Activated effector memory CD4-positive, alpha-beta T cell treated with Interleukin-2 at 50 U/mL for 16 hours (primary cell): ENCODE measurements at places on chromosomes 1 and 21.

DNA sequence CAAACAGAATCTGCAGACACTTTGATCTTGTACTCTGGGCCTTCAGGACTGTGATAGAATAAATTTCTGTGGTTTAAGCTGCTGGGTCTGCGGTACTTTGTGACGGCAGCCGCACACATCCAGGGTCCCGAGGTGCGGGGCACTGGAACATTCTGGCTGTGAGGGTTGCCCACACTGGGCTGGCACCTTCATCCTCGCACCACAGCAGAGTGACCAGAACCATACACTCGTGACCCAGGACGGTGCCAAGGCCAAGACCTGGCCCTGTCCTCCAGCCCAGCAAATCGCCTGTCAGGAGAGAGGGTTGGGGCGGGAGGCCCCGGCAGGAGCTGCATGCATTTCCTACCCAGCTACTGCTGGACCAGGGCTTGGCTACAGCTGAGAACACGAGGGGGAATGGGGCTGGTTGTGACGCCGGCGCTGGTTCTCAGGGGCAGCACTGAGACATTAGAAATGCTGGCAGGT lies 2.6 kb upstream of the FTCD start:
- no peak for DNase-seq

DNA sequence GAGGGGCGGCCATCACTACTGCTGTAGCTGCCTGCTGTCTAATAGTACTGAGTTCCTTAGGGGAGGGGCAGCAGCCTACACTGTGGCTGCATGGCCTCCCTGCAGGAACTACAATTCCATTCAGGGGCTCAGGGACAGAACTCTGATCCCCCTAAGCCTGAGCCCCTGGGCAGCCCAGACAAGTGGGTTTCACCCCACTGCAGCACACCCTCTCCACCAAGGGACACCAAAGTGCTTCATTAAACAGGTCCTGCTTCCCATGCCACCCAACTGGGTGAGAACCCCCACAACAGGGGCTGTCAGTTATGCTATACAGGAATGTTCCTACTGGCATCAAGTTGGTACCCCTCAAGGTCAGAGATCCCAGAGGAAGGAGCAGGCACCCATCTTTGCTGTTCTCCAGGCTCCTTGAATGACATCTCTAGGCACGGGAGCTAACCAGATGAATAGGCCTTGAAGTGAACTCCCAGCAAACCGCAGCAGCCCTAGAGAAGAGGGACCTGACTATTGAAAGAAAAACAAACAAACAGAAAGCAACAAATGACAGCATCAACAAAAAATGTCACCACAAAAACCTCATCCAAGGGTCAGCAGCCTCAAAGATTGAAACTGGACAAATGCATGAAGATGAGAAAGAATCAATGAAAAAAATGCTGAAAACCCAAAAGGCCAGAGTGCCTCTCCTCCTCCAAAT lies 437.4 kb downstream of the NUF2 start:
- DNase-seq = no peak

DNA sequence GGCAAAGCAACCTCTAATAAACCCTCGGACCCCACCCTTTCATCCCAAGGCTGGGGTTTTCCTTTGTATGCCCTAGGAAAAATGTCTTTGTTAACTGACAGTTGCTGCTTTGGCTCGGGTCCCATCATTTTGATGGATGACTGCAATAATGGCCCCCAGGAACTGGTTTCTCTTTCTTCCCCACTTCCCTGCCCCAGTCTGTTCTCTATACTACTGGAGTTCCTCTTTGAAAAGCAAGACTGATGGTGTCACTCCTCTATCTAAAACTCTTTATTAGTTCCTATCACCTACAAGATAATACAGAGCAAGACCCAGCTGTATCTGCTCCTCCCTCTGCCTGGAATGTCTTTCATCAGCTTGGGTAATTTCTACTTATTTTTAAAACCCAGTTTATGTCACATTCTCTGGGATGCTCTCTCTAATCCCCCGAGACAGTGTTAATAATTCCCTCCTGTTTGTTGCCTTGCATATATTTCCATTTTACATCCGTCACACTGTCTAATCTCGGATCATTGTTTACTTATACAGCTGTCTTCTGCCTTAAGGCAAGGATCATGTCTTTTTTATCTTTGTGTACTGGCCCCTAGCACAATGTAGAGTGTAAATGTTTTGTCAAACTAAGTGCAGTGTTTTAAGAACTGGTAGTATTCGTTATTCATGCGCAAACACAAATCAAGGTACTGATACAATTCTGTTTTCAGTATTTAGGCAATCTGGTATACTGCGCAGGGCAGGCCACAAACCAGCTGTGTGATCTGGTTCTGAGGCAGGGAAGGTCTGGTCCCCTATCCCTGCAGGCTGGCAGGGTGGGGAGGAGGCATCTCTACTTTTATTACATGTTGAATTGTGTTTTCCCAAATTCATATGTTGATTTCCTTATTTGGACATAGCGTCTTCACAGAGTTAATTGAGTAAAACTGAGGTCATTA lies 16.1 kb downstream of the SLAMF1 start:
- no peak for DNase-seq

DNA sequence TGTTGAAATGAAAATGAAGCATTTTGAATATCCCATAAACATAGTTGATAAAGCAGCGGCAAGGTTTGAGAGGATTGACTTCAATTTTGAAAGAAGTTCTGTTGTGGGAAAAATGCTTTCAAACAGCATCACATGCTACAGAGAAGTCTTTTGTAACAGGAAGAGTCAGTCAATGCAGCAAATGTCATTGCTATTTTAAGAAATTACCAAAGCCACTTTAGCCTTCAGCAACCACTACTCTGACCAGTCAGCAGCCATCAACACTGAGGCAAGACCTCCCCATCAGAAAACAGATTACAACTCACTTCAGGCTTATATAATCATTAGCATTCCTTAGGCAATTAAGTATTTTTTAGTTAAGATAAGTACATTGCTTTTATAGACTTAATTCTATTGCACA lies 33.8 kb upstream of the FCRL3 start:
- DNase-seq = no peak

GRCh38 chr1:187985897-187986654 lies 1157.3 kb downstream of the PLA2G4A start:
- DNase-seq = no peak

DNA sequence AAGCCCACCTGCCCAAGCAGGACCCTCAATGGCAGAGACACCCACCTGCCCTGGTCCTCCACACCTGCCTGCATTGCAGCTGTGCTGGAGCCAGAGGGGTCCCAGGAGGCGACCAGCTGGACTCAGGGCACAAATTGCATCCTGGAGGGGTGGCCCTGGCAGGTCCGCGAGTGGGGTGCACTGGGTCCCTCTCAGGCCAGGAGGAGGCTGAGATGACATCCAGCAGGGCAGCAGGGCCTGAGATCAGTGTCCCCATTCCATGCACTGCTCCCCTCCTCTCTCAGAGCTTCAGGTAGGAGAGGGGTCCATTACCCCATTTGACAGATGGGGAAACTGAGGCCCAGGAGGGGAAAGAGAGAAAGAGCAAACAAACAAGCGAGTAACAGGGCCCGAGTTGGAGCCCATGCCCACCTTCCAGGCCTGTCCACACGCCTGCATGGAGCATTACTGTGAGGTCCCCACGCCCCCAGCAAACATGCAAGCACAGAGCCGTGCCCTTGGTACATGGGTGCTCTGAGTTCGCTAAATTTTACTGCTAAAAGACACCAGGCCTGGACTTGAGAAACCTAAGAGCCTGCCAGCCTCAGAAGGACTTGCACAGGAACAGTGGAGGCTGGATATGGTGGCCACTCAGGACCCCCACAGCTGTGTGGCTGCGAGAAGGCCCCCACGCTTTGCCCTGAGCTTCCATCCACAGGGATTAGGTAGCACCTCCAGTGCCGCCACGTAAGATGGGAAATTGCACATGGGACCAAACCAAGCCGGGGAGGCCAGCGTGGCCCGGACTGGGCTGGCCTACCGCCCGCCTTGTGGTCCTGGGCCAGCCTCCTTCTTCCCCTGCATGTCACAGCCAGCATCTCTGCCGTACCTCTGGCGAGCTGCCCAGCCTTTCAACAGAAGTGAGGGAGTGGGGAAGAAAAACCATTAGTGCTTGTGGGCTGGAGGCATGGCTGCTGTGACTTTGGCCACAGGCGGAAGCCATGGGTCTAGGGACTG lies 7.4 kb downstream of the WNT3A start:
- no peak for DNase-seq

GRCh38 chr1:226547754-226548191 lies 791 bp upstream of the STUM start:
- peak; percentile 37 for DNase-seq

DNA sequence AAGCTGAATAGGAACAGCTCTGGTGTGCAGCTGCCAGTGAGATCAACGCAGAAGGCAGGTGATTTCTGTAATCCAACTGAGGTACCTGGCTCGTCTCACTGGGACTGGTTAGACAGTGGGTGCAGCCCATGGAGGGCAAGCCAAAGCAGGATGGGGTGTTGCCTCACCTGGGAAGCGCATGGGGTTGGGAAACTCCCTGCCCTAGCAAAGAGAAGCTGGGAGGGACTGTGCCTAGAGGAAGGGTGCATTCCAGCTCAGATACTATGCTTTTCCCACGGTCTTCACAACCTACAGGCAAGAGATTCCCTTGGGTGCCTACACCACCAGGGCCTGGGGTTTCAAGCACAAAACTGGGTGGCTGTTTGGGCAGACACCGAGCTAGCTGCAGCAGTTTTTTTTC lies 183.2 kb downstream of the DNM3 start:
- no peak for DNase-seq

DNA sequence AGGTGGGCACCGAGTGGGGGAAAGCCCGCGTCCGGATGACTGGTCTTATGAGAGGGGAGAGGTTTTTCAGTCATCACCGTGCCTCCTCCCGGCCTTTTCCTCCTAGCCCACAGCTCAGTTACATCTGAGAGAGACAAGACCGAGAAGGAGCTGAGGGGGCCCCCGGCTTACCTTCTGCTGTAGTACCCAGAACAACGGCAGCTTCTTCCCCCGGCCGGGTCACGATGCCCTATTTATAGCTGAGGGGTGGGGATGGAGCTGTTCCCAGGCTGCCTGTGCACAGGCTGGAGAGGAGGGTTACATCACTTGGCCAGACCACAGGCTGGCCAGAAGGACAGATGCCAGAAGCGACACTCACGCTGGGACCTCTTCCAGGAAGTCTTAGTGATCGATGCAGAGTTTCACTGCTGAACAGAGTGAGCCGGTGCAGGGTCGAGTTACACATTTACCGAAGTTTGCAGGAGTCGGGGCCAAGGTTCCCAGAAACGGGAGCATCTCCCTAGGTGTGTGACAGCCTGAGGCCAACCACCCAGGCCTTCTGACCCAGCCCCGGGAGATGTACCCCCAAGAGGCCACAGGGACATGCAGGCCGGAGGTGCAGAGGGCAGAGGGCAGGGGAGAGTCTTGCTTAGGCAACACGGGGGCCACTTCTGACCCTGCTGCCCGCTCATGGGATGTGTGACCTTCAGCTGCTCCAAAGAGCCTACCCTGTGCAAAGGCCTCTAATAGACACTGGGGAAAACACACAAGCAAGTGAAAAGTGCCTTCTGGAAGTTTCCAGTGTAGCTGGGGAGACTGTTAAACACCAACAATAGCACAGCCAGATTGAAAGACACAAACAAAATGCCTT lies at the start of gene AGT:
Gene AGT (minus strand): TSS at position 208 of the 850 bp plus-strand sequence. CDS start 3,299 bp downstream, outside the sequence.
- no peak for DNase-seq

- DNase-seq = no peak
Observed at GRCh38 chr1:98515744-98516143, 145.8 kb upstream of the SNX7 start.

GRCh38 chr1:11328444-11328843 lies 55.4 kb downstream of the UBIAD1 start:
- no peak for DNase-seq

DNA sequence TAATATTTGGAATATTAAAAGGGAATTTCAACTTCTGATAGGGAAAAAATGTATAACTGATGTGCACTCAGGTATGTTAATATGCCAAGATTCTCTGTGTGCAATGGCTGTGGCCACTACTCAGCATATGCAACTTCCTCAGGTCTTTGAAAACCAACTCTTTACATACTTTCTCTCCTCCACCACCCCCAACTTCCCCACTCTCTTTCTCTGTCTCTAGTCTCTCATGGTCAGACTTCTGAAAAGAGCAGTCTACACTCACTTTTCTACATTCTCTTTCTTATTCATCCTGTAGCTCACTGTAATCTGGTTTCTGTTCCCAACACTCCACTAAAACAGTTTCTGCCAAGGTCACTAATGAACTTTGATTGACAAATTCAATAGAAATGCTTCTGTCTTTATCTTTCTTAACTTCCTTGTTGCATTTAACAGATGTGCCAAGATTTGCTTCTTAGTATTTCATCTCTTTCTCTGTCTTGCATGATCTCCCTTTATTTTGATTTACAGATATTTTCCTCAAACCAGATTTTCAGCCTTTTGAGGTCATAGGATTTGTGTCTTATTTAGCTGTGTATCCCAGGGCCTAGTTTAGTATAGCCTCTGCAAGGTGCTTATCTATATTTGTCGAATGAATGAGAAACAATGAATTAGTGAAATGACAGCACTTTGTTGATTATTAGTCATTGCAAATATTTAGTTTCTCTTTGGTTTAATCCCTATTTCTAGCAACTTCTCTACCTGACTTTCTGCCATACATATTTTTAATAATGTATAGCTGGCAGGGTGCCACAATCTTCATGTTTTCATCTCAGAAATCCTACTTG lies 168.9 kb downstream of the LMO4 start:
- DNase-seq = no peak
